ENCODE measurements at places on chromosomes 13 and 19. TPM values are rescaled to one million over a fixed set of nuclear protein-coding genes. Genes with fewer than 3 reads are reported as not detected.
A peak's percentile ranks its signal among the peaks of the same experiment; 100 is the strongest.

GRCh38 chr19:41327576-41328156 lies 17.7 kb downstream of the CCDC97 start:
- peak; percentile 77 for DNase-seq
- H3K4me1 ChIP-seq = peaks cover 70% of the 10 kb centered on the region
- H3K36me3 ChIP-seq = peaks cover 49% of the 10 kb centered on the region
- H3K27ac ChIP-seq = peak overlapping the region; percentile 91

- H3K4me3 ChIP-seq = no peak overlapping the region
- H3K27ac ChIP-seq = no peak overlapping the region
- H3K36me3 ChIP-seq = no peaks in the 10 kb centered on the region
Measured at GRCh38 chr13:50796463-50796862, 47.0 kb downstream of the DLEU7 start.

DNA sequence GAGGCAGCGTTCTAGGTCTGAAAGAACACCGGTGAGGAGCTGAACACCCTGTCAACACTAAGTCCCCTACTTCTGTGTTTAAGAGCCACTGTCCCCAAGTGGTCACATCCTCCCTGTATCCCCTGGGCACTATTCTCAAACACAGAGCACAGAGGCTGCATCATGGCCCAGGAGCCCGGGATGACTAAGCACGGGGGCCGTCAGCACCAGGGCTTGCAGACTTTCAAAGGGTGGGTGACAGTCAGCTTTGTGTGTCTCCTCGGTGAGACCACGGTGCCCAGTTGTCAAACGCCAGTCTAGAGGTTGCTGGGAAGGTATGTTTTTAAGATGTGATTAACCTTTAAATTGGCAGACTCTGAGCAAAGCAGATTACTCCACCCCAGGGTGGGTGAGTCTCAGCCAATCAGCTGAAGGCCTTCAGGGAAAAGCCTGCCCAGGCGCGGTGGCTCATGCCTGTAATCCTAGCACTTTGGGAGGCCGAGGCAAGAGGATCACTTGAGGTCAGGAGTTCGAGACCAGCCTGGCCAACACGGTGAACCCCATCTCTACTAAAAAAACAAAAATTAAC lies 8.0 kb downstream of the MAP2K2 start:
- no peak for DNase-seq
- no peaks in the 10 kb centered on the region for H3K27me3 ChIP-seq
- peak overlapping the region; percentile 86 for H3K27ac ChIP-seq
- H3K4me3 ChIP-seq = no peak overlapping the region

DNA sequence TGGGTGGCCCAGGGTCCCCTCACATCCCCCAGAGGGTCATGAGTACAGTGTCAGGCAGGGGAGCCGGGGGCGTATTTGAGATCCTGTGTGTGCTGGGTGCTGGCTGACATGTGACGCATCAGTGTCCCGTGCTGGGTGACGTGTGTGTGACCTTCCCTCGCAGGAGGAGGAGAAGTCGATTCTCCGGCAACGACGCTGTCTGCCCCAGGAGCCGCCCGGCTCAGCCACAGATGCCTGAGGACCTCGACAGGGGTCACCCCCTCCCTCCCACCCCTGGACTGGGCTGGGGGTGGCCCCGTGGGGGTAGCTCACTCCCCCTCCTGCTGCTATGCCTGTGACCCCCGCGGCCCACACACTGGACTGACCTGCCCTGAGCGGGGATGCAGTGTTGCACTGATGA lies 25.8 kb downstream of the PNPLA6 start:
- no peaks in the 10 kb centered on the region for H3K4me1 ChIP-seq
- no peaks in the 10 kb centered on the region for H3K27me3 ChIP-seq
- no peak overlapping the region for H3K27ac ChIP-seq

DNA sequence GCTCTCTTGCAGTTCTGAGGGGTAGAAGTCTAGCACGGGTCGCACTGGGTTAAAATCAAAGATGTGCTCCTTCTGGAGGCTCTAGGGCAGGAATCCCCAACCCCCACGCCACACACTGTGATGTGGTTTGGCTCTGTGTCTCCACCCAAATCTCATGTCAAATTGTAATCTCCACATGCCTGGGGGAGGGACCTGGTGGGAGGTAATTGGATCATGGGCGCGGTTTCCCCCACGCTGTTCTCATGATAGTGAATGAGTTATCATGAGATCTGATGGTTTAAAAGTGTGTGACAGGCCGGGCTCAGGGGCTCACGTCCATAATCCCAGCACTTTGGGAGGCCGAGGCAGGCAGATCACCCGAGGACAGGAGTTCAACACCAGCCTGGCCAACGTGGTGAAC lies 26.6 kb upstream of the CALM3 start:
- no peaks in the 10 kb centered on the region for H3K36me3 ChIP-seq
- DNase-seq = no peak
- no peak overlapping the region for H3K4me3 ChIP-seq

GRCh38 chr19:45351401-45351952 lies 10.9 kb downstream of the KLC3 start:
- H3K36me3 ChIP-seq = peaks cover 32% of the 10 kb centered on the region
- DNase-seq = no peak
- H3K4me3 ChIP-seq = no peak overlapping the region
- H3K27ac ChIP-seq = no peak overlapping the region
- H3K4me1 ChIP-seq = no peaks in the 10 kb centered on the region

DNA sequence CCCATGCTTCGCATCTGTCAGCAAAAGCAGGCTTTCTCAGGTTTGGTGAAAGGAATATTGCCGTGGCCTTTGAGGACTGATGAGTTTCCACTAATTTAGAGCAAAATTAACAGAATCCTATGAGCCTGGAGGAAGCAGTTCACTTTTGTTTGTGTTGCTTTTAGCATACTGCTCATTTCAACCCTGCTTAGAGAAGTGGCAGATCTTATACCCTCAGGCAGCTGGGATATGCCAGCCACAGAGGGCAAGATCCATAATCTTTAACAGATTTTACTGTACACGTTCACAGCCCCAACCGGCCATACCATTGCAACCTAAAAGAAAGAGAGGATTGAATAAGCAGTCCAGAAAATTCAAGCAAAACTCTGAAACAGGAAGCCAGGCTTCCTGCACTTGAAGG lies 60.5 kb downstream of the COL4A2 start:
- no peaks in the 10 kb centered on the region for H3K36me3 ChIP-seq
- no peak overlapping the region for H3K27ac ChIP-seq
- DNase-seq = no peak
- H3K4me1 ChIP-seq = no peaks in the 10 kb centered on the region
- peaks cover 5% of the 10 kb centered on the region for H3K27me3 ChIP-seq
- no peak overlapping the region for H3K4me3 ChIP-seq

GRCh38 chr13:37495046-37495445 lies 103.5 kb downstream of the POSTN start:
- no peaks in the 10 kb centered on the region for H3K36me3 ChIP-seq
- no peaks in the 10 kb centered on the region for H3K4me1 ChIP-seq
- no peak for DNase-seq

- no peaks in the 10 kb centered on the region for H3K4me1 ChIP-seq
- no peak overlapping the region for H3K4me3 ChIP-seq
- H3K36me3 ChIP-seq = peaks cover 69% of the 10 kb centered on the region
- no peak for DNase-seq
Measured at GRCh38 chr13:113630804-113631203, 27.2 kb downstream of the ATP4B start.

- peaks cover 36% of the 10 kb centered on the region for H3K27me3 ChIP-seq
- H3K36me3 ChIP-seq = no peaks in the 10 kb centered on the region
- no peak for DNase-seq
Measured at GRCh38 chr19:51114087-51114729, 6.0 kb upstream of the CTU1 start.

DNA sequence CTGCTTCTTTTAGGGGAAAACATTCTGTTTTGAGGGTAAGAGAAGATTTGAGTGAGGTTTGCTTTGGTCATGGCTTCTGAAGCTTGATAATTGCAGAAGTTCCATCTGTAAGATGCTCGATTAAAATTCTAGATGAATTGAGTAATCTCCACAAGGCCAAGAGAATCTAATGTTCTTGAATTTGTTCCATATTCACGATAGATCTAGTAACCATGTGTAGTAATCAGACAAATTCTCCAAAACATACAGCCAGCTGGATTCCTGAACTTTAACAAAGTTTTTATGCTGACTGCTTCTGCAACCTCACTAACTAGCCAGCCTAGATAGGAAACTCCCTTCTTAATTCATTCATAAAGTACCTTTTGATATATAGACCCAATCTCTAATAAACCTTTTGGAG lies 92.7 kb downstream of the COL4A2 start:
- no peaks in the 10 kb centered on the region for H3K36me3 ChIP-seq
- no peak overlapping the region for H3K4me3 ChIP-seq
- H3K27me3 ChIP-seq = peaks cover 38% of the 10 kb centered on the region
- H3K27ac ChIP-seq = no peak overlapping the region
- DNase-seq = no peak

GRCh38 chr13:20363603-20364002 lies 131.5 kb upstream of the GJB6 start:
- H3K27me3 ChIP-seq = peaks cover 3% of the 10 kb centered on the region
- no peak overlapping the region for H3K27ac ChIP-seq
- no peak overlapping the region for H3K4me3 ChIP-seq
- no peaks in the 10 kb centered on the region for H3K36me3 ChIP-seq
- DNase-seq = no peak

DNA sequence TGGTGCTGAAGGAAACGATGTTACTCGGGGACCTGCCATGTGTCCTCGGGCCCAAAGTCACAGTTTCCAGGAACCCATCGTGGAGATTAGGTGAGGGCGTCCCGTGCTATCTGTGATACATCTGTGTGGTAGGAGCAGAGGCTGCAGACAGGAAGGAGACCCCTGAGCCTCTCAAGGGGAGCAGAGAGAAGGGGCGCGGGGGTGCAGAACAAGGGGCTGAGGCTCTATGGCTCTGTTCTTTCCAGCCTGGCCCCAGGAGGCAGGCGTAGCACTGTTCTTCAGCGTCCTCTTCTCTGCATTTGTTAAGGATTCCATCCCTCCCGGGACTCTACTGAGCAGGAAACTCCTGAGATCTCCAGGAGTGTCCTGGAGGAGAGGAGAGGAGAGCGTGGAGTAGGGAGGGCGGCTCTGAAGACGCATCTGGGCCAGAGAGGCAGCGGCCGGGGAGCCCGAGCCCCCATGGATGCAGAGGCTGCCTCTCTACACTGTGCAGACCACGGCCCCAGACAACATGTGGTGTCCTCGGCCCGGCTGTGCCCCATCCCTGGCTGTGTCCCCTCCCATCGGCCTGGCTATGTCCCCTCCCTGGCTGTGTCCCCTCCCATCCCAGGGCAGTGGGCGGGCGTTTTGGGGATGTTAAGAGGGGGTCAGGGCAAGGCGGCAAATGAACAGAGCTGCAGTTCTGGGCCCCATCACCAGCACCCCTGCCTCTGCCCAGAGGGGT lies 118.0 kb downstream of the ATP11A start:
- no peak overlapping the region for H3K4me3 ChIP-seq
- H3K27ac ChIP-seq = no peak overlapping the region
- no peak for DNase-seq
- no peaks in the 10 kb centered on the region for H3K27me3 ChIP-seq

DNA sequence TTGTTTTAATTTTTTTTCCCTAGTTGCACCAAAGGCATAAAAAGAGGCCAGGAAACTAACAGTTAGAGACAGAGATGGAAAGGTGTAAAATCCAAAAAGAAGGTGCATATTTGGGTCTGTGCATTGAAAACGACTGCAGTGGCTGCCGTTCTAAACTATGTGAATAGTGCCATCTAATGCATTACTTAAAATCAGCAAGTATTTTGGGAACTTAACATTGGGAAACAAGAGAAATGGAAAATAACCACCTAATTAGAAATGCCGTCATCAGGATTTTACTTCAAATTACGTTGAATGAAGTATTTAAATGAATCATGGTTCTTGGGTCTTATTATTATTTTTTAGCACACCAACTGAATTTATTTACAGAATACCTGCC lies 189.5 kb upstream of the MIR17HG start:
- no peak overlapping the region for H3K4me3 ChIP-seq
- DNase-seq = no peak
- peaks cover 2% of the 10 kb centered on the region for H3K27me3 ChIP-seq
- no peaks in the 10 kb centered on the region for H3K4me1 ChIP-seq
- no peaks in the 10 kb centered on the region for H3K36me3 ChIP-seq
- H3K27ac ChIP-seq = no peak overlapping the region

DNA sequence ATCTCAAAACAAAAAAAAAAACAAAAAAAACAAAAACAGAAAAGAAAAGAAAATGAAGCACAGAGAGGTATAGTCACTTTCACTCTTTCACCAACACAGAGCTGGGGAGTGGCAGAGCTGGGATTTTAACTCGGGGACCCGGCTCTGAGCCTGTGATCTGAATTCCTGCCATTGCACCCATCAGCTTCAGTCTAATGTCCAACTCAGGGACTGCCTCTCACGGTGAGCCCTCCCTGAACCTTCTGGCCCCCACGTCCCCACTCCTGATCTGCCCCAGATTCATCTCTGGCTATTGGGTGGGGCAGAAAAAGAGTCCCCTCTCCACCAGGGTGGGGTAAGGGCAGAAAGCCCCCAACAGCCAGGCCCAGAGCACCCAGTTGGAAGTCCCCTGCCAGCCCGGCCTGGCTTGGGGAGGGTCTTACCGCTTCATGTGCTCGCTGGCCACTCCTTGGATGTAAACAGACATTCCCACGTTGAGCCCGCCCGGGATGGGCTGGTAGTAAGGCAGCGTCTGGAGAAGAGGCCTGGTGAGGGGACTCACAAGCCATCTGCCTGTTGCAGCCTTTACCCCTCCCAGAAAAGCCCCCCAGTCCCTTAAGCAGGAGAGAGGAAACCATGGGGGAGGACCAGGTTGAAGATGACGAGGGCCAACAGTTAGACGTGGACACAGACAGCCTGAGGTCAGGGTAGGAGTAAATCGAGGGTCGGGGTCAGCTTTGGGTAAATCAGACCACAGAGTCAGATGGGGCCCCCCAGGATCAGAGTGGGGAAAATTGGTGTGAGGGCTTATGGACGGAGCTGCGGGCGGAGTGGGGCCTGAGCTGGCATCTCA lies 520 bp downstream of the LGALS4 start:
- peaks cover 34% of the 10 kb centered on the region for H3K36me3 ChIP-seq
- no peak overlapping the region for H3K4me3 ChIP-seq
- peaks cover 2% of the 10 kb centered on the region for H3K4me1 ChIP-seq
- H3K27me3 ChIP-seq = no peaks in the 10 kb centered on the region

The ZSCAN4 gene
- total RNA-seq = not detected

The ATP8A2 gene
- not detected for total RNA-seq

The VMAC gene
- total RNA-seq = 13.3 TPM

The UNC13A gene
- 0.02 TPM for total RNA-seq

The SAFB2 gene
- 123 TPM for total RNA-seq

The RAB8A gene
- total RNA-seq = 171 TPM

The ANGPTL8 gene
- not detected for total RNA-seq

The SPIB gene
- total RNA-seq = 280 TPM

The C1QTNF9 gene
- total RNA-seq = not detected

The SLC1A6 gene
- not detected for total RNA-seq

The NKG7 gene
- 2.1 TPM for total RNA-seq

The GJB6 gene
- total RNA-seq = not detected
